ENCODE measurements at places on chromosomes 1 and 21.

GRCh38 chr1:54623216-54624007, at the start of gene FAM151A:
FAM151A (minus strand) TSS chr1:54623525; CDS start chr1:54623395, 130 bp downstream.
- no peak for DNase-seq

- DNase-seq, result no peak
These were observed 22.1 kb downstream of the ATP1B1 start for GRCh38 chr1:169128562-169128961.

- DNase-seq, result no peak
These were observed 34.2 kb upstream of the LRRC8C start for GRCh38 chr1:89598450-89599331.

GRCh38 chr21:45833414-45833813, 148.2 kb upstream of the COL6A1 start:
- no peak for DNase-seq

DNA sequence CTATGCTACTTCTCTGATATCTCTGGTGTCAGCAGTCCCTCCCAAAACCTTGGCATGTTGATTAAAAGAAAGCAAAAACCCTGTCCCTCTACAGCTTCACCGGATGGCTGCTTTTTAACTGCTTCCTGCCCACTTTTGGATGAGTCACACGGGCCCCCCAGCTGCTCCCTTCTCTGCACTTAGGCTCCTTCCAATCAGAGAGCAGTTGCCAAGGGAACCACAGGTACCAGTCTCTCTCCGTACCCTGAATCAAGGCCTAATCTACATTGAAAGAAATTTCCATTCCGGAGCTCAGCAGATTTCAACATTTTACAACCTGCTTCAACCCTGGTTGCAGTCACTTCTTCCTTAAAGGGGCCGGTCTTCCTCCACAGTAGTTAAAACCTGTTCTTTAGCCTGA, 70.6 kb upstream of the GJB5 start:
- DNase-seq, result peak; percentile 64

DNA sequence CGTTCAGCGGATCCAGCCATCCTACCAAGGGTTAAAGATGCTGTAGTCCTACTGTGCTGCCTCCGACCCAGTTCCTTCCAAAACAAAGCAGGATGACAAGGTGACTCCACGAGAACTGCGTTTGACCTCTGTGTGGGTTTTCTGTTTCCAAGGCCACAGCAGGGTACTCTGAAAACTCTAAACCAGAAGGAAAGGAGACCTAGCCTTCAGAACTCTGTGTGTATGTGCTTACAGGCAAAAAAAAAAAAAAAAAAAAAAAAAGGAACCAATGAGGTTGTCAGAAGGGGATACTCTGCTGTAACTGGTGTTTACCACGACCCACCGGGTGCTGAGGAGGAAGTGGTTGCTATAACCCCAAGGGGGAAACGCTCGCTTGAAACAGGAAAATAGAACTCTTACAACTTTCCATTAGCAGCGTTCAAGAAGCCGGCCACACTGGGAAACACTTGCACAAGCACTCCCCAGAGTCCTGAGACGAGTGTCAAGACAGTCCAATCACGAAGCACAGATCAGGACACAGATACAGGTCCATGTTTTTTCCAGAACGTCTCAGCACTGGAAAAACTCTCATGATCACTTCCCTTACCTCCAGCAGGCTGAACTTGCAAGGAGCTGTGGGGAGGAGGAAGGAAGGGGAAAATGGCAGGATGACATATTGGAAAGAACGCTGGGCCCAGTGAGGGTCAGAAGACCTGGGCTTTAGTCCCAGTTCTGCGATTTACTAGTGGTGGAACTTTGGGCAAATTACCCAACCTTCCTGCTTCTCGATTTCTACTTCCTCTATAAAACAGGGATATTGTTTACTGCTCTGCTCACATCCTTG, 64.0 kb downstream of the ITPKB start:
- DNase-seq, result no peak

DNA sequence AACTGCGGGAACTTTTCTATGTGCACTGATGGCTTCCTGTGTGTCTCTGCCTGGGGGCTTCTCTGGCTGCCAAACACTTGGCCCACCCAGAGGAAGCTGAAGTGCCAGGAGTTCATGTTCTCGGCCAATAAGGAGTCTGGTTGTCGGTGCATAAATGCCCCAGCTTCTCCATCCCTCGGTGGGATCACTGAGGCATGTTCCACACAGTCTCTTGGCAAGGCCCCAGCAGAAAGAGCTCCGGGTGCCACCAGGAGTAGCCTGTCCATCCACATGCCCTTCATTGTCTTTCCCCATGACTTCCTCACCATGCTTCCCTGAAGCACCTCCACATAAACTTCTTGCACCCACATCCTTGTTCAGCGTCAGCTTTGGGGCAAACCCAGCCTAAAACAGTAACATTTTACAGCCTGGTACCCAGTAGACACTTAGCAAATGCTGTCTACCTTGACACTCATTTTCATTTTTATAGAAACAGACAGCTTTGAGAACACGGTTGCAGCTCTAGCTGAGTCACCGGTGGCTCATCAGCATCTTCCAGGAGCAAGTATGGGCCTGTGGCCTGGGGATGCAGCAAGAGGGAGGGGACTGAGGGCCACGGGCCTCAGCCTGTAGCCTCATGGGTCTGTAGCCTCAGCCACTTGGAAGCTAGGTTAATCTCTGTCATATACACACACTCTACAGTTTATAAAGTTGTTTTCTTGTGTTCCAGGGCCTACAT, 14.8 kb upstream of the CDCP2 start:
- DNase-seq, result peak; percentile 45

Measured in head of caudate nucleus (tissue), 42 donors.